ENCODE measurements at places on chromosomes 5 and 9. TPM values are rescaled to one million over a fixed set of nuclear protein-coding genes. Genes with fewer than 3 reads are reported as not detected.

DNA sequence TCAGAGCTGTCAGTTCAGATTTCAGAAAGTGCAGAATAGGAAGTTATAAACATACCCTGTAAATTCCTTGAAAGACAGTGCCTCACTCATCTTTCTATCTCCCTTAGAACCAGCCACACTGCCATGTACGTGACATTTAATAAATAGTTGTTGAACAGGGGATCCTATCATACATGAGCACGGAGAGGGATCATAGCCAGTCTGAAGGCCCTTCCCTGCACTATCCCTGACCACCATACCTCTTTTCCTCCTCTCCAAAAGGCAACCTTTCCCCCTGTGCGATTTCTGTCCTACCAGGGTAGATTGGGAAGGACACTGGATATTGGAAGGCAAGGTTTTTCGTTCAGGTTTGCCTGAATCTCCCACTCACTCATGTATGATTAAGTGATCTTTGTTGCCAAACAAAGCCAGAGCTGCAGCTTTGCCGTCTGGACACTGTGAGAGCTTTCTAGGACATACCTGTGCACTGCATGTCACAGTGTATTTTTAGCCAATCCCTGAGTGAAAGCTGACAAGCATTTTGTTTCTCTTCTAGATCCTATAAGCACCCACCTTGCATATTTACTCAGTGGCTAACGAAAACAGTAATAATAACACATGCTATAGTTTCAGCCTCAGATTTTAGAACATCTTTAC is 986.5 kb upstream of the WWC1 start:
- DNase-seq, result peak; percentile 50

DNA sequence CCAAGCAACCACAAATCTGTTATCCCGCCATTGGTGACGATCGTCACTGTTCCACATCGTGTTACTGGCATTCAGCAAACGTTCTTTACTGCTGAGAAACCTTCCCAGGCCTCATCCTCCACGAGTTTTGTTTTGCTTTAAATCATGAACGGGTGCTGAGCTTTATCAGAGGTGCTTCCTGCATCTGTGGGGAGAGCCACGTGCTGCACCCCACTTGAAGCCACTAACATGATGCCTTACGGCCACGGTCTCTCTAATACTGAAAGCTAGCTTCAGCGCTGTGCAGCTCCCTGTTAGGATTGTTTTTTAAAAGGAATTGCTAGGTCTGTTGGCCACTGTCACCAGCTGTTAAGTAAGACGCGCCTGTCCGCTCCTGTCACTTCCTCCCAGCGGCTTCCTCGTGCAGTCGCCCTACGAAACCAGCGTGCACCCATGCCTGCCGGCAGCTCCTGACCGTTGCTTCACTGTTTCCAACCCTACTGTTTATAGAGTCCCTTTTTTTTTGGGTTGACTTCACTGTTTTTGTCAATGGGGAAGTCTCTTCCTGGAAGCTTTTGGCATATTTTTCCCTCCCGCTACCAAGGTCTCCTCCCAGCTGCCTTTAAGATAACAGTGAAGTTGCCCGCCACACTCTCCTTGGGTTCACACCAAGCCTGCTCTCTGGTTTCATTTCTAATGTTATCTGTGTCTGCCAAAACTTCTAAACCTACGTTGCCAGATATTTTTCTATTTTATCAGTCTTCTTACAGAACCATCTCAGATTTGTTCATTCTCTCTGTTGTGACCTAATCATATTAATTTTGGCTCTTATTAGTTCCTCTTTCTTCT is 20.3 kb downstream of the LPCAT1 start:
- DNase-seq, result no peak

- no peak for DNase-seq
Measured at GRCh38 chr5:16815432-16815831, 120.7 kb downstream of the MYO10 start.

DNA sequence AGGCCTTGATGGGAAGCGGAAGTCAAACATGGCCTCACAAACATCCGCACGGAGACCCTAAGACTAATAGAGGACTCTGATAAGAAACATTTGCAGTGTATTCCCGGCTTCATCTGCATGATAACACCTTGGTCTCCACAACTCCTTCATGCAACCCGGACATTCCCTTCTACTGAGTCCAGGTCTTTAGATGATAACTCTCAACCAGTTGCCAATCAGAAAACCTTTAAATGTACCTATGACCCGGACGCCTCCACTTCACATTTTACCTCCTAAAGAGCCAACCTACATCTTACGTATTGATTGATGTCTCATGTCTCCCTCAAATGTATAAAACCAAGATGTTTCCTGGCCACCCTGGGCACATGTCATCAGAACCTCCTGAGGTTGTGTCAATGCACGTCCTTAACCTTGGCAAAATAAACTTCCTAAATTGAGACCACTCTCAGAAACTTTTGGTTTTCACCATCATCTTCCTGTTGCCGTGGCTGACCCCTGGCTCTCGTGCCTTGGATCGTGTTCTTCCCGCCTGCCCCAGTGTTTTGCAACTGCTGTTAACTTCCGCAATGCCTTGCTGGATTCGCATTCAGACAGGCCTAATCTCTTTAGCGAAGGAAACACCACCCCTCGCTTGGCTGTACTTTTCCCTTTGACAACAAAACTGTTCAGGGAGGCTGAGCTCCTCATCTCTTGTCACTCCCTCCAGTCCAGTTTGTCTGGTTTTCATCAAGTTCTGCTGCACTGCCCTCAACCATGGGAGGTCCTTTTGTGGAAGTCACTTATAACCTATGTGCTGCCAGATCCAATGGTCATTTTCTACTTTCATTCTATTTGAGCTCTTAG is 1.1 kb upstream of the DAP start:
- peak; percentile 45 for DNase-seq

DNA sequence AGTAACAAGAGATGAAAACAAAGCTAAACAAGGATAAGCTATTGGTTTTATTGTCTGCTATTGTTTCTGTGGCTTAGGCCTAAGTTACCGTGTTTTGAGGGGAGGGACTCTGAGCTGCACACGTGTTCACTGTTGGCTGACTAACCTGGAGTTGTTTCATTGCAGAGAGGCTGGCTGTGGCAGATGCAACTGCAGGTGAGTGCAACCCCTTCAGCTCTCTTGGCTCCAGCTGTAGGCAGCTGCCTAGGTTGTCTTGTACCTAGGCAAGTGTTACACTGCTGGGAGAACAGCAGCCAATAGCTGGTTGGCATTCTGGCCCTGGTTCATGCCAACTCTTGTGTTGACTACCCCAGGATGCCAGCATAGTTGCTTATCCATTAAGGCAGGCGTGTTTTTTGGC is 17.6 kb upstream of the MATR3 start:
- no peak for DNase-seq

- DNase-seq, result peak; percentile 93
Measured at GRCh38 chr5:138725153-138725817, 27.9 kb upstream of the CTNNA1 start.

DNA sequence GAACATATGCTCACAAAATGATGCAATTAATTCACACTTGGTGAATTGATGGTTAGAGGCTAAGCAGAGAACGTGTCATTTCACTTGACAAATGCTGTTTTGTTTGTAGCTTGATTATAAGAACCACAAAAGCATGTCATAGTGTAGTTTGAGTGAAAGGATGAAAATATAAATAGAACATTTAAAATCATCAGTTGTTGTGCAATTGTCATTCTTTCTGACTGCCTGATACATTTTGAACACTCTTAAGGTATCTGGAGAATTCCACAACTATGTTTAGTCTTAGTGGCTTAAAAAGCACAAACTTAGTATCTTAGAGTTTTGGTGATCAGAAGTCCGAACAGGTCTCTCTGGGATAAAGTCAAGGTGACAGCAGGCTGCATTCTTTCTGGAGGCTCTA is 129.4 kb downstream of the BASP1 start:
- DNase-seq, result no peak

GRCh38 chr9:27473111-27473529 is 51.0 kb upstream of the IFNK start:
- no peak for DNase-seq

DNA sequence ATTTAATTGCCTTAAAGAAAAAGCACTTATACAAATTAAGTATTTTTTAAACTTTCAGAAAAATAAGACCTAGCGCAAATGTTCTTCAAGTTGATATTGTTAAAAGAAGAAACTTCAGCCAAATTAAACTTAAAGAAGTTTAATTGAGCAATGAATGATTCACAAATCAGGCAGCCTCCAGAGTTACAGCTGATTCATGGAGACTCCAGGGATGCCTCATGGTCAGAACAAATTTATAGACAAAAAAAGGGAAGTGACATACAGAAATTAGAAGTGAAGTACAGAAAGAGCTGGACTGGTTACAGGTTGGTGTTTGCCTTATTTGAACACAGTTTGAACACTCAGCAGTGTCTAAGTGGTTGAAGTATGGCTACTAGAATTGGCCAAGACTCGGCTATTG is 60.3 kb downstream of the CDKN2A start:
- DNase-seq, result no peak

GRCh38 chr9:123408313-123409262 is 52.6 kb downstream of the CRB2 start:
- DNase-seq, result no peak

GRCh38 chr5:87008751-87009560 is 258.7 kb upstream of the RASA1 start:
- DNase-seq, result no peak

DNA sequence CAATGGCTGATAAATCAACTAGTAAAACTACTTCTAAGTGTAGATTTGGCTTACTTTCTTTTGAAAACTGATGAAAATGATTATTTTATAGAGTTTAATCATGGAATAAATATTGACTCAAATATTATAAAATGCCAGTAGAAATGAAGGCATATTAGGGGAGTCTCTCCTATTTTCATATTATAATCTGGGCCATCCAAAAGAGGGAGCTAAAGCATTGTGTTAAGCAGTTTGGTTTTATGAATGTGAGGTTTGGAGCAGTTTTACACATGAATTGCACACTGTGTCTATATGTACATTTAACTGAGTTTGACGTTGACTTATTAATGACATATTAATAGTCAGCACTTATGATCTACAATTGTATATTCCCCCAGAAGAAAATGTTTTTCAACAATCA is 17.4 kb downstream of the CDH9 start:
- no peak for DNase-seq

DNA sequence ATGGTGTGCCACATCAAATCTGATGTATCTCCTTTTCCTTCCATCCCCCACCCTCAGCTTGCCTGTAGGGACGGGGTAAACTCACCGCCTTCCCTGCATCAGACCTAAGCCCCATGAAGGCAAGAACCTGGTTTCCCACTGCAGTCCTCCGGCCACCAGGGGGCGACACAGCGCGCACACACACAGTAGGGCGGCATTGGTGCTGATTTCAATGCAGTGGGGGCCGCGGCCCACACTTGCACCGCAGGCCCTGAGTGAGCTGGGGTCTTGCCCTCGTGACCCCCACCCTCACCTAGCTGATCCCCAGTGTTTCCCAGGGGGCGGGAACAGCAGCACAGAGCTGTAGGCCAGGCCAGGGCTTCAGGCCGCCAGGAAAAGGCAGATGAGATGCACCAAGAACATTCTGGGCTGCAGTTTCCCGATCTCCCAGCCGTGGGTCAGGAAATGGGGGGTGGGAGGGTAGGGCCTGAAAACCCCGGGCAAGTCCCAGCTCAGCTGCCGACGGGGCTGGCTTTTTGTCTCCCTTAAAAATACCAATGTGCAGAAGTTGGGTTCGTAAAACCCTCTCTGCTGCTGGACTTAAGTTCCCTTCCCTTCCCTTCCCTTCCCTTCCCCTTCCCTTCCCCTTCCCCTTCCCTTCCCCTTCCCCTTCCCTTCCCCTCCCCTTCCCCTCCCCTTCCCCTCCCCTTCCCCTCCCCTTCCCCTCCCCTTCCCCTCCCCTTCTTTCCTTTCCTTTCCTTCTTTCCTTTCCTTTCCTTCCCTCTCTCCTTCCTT is 19.5 kb downstream of the FAM163B start:
- peak; percentile 93 for DNase-seq

GRCh38 chr5:5050801-5051200 is 89.3 kb upstream of the ADAMTS16 start:
- no peak for DNase-seq

DNA sequence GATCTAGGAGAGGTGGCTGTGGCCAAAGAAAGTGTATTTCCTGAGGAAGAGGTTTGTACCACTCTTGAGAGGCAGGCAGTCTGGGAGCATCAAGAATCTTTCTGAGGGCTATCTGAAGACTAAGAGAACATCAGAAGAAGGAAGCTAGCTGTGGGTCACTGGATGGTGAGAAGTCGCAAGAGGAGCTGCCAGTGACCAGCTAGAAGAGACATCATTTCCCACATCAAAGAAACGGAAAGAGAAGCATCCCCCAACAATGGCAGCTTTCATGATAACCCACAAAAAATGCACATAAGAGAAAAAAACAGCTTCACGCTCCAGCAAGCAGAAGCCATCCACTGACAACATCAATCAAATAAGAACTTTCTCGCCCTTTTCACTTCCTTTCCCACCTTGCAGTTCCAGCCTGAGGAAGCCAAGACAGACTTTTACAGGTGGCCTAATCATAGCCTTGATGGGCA is 25.0 kb upstream of the CEP78 start:
- DNase-seq, result no peak

- DNase-seq, result no peak
Measured at GRCh38 chr9:92165484-92165883, 50.3 kb upstream of the SPTLC1 start.

GRCh38 chr5:135721548-135722090 is 112.8 kb upstream of the SLC25A48 start:
- no peak for DNase-seq

- no peak for DNase-seq
Measured at GRCh38 chr9:70083429-70083828, 39.8 kb downstream of the MAMDC2 start.

GRCh38 chr5:113091622-113092021 is 115.0 kb downstream of the DCP2 start:
- DNase-seq, result no peak

DNA sequence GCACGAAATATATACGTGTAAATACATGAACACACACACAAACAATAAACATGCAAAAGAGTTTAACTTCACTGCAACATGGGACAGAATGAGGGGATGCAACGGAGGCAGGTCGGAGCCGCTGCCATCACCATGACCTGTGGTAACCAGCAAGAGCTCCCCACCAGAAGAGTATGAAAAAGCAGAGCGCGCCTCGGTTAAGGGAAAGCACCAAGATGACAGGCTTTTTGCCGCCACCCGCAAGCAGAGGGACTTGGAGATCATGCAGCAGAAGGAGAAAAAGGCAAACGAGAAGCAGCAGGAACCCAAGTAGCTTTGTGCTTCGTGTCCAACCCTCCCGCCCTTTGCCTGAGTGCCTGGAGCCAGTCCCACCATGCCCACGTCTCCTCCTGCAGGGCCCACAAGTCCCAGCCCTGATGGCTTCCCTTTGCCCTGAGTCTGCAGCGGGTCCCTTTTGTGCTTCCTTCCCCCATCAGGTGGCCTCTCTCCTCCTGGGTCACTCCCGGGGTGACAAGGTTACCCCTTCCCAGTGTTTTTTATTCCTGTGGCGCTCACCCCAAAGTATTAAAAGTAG is 13.8 kb downstream of the WHRN start:
- DNase-seq, result no peak

GRCh38 chr5:147648597-147648996 is 133.9 kb downstream of the JAKMIP2 start:
- DNase-seq, result no peak

- DNase-seq, result no peak
Measured at GRCh38 chr9:108579757-108580439, 275.9 kb downstream of the ACTL7B start.

GRCh38 chr9:109868207-109868606 is 88.2 kb downstream of the PALM2AKAP2 start:
- DNase-seq, result peak; percentile 55

Gene TMEM215
- 0.11 TPM for total RNA-seq

Gene IFNB1
- total RNA-seq, result not detected

Gene EPB41L4A
- 10.0 TPM for total RNA-seq

Gene TMC1
- not detected for total RNA-seq

Gene NOXA1
- total RNA-seq, result 5.0 TPM

Gene CCDC183
- total RNA-seq, result 7.3 TPM

Gene MARCHF11
- 18.6 TPM for total RNA-seq

Gene LURAP1L
- total RNA-seq, result 0.66 TPM

Gene IL17B
- not detected for total RNA-seq

Gene IFNA21
- not detected for total RNA-seq

Measured in endodermal cell (in vitro differentiated cells).